ENCODE measurements at places on chromosomes 5 and 9. TPM values are rescaled to one million over a fixed set of nuclear protein-coding genes. Genes with fewer than 3 reads are reported as not detected.

DNA sequence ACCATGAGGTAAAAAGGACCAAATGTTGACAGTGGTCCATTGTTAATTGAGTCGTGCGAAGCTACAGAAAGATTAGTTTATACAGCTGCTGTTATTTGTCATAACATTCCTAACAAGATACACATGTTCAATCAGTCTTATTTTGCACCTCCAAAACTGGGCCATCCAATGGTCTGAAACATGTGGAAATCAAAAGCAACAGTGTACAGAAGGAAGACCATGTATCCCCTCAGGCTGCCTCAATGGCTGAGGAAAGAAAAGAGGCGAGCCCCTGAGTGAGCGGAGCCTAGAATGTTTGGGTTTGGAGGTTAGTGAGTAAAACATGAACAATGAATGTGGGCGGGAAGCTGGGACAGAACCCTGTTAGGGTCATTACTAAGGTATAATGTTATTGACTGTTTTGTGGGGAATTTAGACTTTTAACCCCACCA lies 35.6 kb downstream of the NFIB start:
- H3K27ac ChIP-seq: no peak overlapping the region
- peaks cover 47% of the 10 kb centered on the region for H3K4me1 ChIP-seq
- H3K27me3 ChIP-seq: peaks cover 2% of the 10 kb centered on the region
- peak; percentile 15 for DNase-seq
- H3K36me3 ChIP-seq: no peaks in the 10 kb centered on the region

- H3K27me3 ChIP-seq: peaks cover 12% of the 10 kb centered on the region
- no peak overlapping the region for H3K4me3 ChIP-seq
- no peaks in the 10 kb centered on the region for H3K36me3 ChIP-seq
- no peak for DNase-seq
- H3K4me1 ChIP-seq: peaks cover 16% of the 10 kb centered on the region
These were observed 108.9 kb upstream of the CHD1 start for GRCh38 chr5:99037668-99038067.

GRCh38 chr9:122125158-122125508 lies 32.0 kb upstream of the TTLL11 start:
- H3K4me1 ChIP-seq: peaks cover 24% of the 10 kb centered on the region
- H3K36me3 ChIP-seq: no peaks in the 10 kb centered on the region
- peak; percentile 73 for DNase-seq
- peak overlapping the region; percentile 20 for H3K27ac ChIP-seq

The CCDC152 gene
- total RNA-seq: 5.8 TPM

The GKAP1 gene
- 1.3 TPM for total RNA-seq
